ENCODE measurements at places on chromosomes 11 and 22. TPM values are rescaled to one million over a fixed set of nuclear protein-coding genes. Genes with fewer than 3 reads are reported as not detected.

BBOX1 gene
- not detected for total RNA-seq

KDM4E gene
- not detected for total RNA-seq

LRRC32 gene
- 12.5 TPM for total RNA-seq

- no peak for DNase-seq
Measured at GRCh38 chr11:34915136-34916014, 804 bp downstream of the APIP start.

- DNase-seq = peak; percentile 72
Measured at GRCh38 chr11:61627850-61628661, 47.2 kb upstream of the SYT7 start.

- peak; percentile 66 for DNase-seq
Measured at GRCh38 chr22:30609260-30610185, 2.5 kb downstream of the TCN2 start.

DNA sequence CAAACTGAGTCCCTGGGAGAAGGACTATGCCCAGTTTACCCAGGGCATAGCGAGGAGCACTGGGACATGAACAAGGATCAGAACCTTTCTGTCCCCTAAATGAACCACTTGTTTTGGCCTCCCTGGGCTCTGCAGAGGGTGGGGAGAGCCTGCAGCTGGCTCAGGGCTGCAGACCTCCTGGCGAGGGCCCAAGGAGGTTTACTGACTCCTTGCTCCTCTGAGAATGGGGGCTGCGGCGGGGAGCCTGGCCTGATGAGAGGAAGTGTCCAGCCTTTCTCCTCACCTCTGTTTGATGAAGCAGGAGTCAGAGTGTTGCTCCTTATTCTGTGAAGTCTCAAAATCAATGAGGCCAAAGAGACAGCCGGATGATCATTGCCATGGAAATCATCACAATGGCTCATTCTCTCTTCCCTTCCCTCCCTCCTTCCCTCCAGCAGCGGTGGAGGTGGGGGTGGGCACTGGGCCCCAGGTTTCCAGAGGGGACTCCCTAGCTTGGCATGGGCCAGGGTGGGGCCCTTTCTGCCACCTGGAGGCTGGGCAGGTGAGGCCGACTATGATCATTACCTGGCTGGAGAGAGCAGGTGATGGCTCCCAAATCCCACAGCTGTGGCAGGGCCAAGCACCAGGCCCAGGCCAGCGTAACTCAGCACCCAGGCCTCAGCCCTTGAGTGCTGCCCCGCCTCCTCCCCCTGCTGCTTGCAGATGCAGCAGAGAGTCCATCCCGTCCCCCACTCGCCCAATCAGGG is 169.7 kb downstream of the CEP164 start:
- DNase-seq = no peak

DNA sequence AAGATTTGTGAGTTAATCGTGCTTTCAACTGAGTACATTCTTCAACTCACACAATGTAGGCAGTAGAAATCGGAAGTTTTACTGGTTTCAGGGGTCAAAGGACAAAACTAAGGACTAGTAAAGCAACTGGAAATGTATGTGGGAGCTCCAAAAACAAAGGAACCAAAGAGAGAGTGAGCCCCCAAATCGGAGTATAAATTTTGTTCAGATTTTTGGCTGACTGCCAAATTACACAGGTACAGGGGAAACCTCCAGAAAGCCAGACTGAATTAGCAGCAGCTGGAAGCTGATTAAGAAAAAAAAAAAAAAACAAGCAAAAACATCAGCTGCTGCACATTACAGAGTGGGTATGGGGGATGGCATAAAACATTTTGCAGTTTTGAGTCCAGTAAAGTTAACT is 75.2 kb upstream of the GNAZ start:
- no peak for DNase-seq

Data from left colon (tissue), 2 donors.